ENCODE measurements at places on chromosomes 2 and 18.
A peak's percentile ranks its signal among the peaks of the same experiment; 100 is the strongest.

DNA sequence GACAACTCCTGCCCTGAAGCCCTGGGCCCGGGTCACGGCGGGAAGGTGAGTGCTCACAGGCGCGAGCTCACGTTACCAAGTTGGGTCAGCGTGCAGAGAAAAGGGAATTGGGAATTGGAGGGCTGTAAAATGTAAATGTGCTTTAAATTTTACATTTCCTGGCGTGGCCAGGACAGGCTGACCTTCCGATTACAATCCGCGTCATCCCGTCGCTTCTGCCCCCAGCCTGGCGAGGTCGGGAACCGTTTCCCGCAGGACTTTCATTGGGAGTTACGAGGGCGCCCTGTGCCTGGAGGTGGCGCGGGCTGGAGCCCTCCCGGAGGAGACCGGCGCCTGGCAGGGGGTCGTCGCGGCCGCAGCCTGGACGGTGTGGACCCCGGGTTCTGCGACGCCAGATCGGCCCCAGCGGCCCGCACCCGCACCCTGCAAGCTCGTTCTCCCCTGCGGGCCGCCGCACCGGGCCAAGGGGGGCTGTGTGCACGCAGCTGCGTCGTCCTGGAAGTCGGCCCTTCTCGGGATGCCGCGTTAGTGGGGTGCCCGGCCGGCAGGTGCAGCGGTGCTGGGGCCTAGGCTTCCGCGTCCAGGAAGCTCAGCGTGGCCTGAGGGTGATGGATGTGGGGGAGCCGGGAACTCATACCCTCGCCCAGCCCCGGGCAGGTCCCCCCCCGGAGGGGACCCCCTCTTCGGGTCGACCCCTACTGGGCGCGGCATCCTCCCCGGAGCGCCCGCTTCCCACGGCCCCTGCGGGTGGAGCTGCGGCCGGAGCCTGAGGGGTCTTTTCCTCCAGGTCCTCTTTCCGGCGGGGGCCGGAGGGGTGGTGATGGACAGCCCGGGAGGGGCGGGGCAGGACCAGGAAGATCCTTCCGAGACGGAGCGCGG is 63.9 kb downstream of the LRRFIP1 start:
- peak; percentile 57 for DNase-seq

GRCh38 chr2:15498554-15498953 is 62.6 kb downstream of the NBAS start:
- DNase-seq, result no peak

DNA sequence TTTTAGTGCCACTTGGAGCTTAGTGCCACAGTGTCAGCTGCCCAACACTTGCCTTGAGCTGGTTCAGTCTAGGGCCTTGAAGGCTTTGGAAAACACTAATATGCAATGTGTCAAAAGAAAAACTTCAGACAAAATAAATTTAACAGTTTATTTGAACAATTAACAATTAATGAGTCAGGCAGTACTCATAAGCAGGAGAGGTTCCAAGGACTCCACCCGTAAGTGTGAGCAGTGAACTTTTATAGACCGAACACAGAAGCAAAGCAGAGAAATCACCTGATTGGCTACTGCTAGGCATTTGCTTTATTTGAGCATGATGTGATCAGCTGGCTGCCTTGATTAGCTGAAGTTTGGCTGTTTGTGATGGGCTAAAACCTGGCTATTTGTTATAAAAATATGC is 49.5 kb upstream of the TBC1D8 start:
- no peak for DNase-seq

GRCh38 chr2:218960309-218961165 is 1.1 kb downstream of the CDK5R2 start:
- no peak for DNase-seq

GRCh38 chr2:71813315-71813714 is 334.3 kb downstream of the CYP26B1 start:
- no peak for DNase-seq

- DNase-seq, result no peak
Measured at GRCh38 chr2:210128961-210129360, 42.2 kb downstream of the KANSL1L start.

DNA sequence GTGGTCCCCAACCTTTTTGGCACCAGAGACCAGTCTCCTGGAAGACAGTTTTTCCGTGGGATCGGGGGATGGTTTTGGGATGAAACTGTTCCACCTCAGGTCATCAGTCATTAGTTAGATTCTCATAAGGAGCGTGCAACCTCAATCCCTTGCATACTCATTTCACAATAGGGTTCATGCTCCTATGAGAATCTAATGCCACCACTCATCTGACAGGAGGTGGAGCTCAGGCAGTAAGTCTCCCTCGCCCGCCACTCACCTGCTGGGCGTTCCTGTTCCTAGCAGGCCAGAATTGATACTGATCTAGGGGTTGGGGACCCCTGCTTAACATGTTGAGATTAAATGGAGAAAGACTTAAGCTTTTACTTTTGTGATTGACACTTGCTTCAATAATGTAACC is 9.9 kb downstream of the NABP1 start:
- DNase-seq, result no peak

- DNase-seq, result no peak
Measured at GRCh38 chr18:39909706-39910105, 2045.3 kb upstream of the PIK3C3 start.

- peak; percentile 52 for DNase-seq
Measured at GRCh38 chr2:176081837-176082524, 1.8 kb downstream of the EVX2 start.

GRCh38 chr18:39225373-39225772 is 1659.8 kb upstream of the CELF4 start:
- no peak for DNase-seq

- DNase-seq, result no peak
Measured at GRCh38 chr2:159148901-159149300, 137.6 kb downstream of the WDSUB1 start.

DNA sequence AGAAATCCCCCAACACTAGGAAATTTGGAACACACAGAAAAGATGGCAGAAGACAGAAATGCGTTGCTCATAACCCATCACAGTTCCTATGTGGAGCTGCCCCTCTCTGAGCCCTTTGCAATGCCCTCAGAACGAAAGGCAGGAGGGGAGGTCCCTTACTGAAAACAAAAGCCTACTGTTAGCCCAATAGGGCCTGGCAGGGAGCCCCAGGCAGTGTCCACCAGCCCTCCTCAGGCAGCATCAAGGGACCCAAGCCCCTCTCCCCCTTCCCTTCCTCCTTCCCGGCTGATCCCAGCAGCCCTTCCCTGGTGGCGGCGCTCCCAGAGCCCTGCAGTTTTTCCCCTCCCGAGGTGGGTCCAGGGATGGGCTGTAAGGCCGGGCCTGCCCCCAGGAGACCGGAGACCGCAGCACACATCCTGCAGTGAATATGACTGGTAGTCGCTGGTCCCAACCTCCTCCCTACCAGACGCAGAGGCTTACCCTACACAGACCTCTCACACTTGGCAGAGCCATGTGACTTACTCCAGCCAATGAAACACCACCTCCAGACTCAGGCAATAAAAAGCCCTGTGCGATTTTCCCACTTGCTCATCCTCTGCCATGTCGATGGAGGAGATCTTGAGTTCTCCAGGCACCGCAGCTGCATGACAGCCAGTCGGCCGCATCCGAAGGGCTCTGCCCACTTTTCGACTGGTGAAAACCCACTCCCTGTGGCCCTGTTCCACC is 19.4 kb upstream of the DUSP2 start:
- peak; percentile 38 for DNase-seq

DNA sequence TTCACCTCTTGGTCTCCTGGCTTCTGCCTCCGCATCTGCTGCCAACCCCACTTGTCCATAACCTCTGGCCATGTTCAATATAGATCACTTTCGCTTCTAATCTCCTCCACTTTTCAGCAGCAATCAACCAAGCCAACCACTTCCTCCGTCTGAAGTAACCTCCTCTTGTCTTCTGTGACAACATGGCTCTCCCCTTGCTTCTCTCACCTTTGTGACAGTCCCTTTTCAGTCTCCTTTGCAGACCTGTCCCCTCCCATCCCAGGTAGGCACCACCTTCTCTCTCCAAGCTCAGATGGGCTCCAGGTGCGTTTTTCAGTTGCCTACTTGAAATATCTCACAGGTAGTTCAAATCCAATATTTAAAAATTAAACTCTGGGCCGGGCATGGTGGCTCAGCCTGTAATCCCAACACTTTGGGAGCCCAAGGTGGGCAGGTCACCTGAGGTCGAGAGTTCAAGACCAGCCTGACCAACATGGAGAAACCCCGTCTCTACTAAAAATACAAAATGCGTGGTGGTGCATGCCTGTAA is 4.7 kb upstream of the PSD4 start:
- DNase-seq, result no peak

DNA sequence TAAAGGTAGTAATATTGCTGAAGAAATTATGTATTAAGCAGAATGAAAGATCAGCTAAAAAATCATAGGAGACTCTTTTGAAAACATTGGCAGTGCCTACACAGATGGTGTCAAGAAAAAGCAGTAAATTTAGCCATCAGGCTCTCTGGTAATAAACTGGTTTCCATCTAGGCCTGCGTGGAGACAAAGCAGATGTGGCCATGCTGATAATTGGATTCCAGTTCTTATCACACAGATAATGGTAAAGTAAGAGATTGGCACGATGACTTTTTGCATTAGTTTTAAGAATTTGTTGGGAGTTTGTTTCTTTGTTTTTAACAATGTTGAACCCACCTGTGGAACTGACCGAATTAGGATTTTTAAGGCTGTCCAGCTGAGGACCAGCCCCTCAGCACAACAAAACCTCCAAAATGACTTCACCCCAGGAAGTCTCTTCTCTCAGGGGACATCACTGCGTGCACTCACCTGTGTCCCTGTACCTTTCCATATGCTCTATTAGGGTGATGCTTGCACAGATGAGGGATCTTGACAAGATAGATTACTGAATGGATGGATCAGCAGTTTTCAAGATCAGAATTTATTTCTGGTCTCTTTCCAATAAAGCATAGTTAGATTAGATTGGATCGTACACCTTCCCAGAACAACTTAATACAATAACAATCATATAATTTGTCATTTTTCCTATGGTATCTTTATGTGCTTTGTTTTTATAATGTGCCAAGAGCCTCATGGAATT is 69.1 kb upstream of the DNAJC10 start:
- no peak for DNase-seq

GRCh38 chr18:24003288-24003687 is 11.3 kb upstream of the TTC39C start:
- no peak for DNase-seq

DNA sequence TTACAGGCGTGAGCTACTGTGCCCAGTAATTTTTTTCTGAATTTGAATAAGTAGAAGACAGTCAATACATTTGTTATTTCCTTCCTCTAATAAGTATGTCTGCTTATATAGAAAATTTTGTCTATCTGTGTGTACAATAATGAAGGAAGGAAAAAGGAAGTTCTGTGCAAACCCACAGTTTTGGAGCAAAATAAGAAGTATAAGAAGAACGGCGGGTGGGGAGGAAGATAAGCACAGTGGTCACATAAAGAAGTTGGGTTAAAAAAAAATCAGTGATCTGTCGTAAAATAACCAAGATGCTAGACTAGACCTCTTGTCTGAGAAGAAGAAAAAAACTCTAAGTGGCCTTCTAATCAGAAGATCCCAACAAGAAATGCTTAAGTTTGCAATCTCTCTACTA is 20.2 kb downstream of the MGAT4A start:
- no peak for DNase-seq

DNA sequence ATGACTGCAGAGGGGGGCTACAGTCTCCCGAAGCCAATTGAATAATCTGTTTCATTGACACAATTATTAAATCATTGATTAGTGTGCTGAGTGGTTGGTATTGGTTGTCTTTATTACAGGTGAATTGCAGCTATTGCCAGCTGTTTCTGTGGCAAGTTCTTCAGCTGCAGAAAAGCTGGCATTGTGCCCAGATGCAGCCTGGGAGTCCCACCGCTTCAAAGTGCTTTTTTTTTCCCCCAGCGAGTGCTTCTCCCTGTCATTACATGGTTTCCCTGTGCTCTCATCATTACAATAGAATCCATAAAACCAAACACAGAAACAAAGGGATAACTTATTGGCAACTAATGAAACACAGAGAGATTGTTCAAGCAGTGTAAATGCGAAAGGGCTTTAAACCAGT is 164.7 kb downstream of the GRB14 start:
- DNase-seq, result no peak

DNA sequence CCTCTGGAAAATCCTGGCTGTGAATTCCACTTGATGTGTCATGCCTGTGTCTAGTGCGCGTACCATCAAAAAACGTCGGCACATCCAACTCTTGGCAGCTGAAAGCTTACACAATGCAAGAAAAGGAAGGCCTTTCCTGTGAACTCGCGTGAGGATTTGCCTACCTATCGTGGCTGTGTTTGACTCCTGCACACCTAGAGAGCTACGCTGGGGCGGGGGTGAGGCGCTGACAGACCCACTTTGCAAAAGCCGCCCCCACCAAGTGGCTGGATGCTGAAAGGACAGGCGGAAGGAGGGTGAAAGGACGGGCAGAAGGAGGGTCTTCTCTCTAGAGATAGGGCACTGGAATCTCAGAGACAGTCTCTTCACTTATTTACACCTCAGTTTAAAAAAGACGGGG is 270.1 kb downstream of the EIPR1 start:
- no peak for DNase-seq

GRCh38 chr2:216596236-216596979 is 36.8 kb upstream of the IGFBP2 start:
- DNase-seq, result no peak

DNA sequence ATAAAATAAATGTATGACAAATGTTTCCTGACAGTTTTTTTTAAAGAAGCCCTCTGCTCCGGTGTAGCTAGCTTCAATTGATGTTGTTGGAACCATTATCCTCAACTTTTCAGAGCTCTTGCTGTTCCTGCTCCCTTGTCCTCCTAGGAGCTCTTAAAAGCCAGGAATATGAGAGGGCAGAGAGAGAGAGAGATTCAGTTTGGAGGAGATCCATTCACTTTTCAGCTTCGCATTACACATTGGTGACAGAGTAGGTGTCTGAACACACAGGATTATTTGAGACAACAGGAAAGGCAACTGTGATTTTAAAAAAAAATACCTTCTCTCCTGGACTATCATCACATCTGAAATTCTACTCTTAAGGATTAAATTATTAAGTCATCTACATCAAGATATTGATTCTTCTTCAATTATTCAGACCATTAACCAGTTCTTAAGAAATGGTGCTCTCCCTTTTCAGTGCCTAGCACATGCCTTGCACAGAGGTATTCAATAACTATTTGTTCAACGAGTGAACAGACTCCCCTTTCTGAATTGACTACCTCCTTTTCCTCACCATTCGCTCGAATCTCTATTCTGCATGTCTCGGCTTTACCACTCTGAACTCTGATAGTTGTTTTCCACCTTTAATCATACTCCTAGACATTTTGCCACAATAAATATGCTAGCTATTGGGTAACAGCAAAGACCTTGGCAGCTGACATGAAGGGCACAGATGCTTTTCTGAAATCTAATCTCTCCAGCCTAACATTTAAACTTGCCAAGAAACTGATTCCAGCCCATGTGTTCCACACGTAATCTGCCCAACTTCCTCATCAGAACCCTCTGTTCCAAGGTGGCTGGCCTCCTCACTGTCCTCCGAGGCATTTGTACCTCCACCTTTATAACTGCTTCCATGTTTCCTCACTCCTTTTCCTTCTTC is 28.6 kb upstream of the SLC35F5 start:
- DNase-seq, result no peak

- DNase-seq, result no peak
Measured at GRCh38 chr2:129504646-129505045, 474.8 kb upstream of the RAB6C start.

Measured in WTC11 (cell line).